GM23338 (cell line): ENCODE measurements at places on chromosomes 5 and 9.

DNA sequence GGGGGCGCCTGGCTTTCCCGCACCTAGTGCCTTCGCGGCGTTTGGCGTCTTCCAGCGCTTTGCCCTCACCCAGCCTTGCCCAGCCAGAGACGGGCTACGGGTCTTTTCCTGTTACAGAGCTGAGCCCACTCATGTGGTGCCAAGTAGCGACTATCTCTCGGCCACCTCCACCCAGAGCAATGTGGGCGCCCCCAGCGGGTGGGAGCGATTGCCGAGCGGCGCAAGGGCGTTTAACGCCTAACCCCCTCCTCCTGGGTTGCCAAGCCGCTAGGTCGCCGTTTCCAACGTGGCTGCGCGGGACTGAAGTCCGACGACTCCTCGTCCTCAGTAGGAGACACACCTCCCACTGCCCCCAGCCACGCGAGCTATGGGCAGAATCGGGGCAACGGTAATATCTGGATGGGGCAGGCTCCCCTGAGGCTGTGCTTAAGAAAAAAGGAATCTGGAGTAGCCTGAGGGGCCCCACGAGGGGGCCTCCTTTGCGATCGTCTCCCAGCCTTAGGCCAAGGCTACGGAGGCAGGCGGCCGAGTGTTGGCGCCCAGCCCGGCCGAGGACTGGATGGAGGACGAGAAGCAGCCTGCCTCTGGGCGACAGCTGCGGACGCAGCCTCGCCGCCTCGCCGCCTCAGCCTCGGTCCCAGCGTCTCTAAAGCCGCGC, 5.8 kb downstream of the TLX3 start:
- no peaks in the 10 kb centered on the region for H3K36me3 ChIP-seq
- peak; percentile 54 for DNase-seq
- H3K27ac ChIP-seq, result no peak overlapping the region
- peaks cover 50% of the 10 kb centered on the region for H3K4me1 ChIP-seq
- H3K27me3 ChIP-seq, result peaks cover 100% of the 10 kb centered on the region

DNA sequence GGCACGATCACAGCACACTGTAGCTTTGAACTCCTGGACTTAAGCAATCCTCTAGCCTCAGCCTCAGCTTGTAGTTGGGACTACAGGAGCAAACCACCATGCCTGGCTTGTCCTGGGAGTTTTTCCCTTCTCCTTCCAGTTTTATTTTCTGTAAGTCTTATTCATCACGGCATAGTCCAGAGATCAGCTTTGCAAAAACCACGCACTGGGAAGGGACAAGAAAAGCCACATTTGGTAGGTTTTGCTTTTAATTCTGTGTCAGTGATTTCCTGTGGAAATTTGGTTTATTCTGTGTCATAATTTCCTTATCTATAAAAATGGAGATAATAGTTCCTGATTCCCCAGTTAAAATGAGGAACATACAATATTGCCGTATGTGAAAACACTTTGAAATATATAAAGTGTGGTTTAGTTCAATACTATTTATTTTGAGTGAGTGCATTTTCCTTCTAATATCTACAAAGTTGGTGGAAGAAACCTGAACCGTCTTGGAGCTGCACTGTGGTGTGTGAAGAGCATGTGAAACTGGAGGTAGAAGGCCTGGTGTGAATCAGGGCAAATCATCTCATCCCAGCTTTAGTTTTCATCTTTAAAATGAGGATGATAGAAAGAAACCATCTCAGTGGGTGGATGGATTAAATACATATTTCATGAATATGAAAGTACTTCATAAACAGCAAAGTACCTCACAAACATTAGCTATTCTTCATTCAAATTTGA, 92.8 kb upstream of the ELL2 start:
- no peak overlapping the region for H3K27ac ChIP-seq
- no peak for DNase-seq

DNA sequence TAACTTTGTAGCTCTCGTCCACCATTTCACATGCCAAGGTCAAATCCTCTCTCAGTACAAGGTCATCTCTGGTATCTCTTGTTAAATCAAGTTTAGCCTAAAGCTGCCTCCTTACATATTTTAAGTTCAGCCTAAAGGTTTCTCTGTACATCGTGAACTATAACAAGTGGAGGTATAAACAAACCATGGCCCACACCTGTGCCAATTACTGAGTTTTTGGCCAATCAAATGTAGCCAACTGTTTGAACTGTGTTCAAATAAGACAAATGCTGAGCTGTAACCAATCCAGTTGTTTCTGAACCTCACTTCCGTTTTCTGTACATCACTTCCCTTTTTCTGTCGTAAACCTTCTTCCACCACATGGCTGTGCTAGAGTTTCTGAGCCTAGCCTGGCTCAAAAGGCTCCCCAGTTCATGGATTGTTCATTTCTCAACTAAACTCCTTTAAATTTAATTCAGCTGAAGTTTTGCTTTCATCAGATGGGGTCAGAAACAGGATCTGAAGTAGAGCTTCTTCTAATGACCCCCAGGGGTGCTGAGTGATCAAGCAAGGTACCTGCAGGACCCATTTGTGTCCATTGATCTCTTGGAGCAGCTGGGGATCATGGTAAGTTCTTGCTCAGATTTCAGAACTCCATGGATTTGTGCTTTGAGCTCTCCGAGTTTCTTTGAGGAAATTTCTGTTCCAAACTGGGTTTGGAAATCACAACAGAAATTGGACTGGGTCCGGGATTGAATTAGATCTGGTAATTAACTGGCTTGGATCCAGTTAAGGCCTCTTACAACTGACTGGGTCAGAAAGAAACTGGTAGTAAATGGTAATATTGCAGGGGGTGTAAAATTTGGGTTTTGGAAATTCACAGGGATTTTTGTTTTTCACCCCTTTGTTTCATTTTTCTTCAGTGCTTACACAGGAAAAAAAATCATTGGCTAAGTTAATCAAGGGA, 11.0 kb upstream of the NANS start:
- H3K36me3 ChIP-seq, result no peaks in the 10 kb centered on the region
- no peaks in the 10 kb centered on the region for H3K27me3 ChIP-seq
- DNase-seq, result no peak
- H3K4me3 ChIP-seq, result no peak overlapping the region
- no peak overlapping the region for H3K27ac ChIP-seq

DNA sequence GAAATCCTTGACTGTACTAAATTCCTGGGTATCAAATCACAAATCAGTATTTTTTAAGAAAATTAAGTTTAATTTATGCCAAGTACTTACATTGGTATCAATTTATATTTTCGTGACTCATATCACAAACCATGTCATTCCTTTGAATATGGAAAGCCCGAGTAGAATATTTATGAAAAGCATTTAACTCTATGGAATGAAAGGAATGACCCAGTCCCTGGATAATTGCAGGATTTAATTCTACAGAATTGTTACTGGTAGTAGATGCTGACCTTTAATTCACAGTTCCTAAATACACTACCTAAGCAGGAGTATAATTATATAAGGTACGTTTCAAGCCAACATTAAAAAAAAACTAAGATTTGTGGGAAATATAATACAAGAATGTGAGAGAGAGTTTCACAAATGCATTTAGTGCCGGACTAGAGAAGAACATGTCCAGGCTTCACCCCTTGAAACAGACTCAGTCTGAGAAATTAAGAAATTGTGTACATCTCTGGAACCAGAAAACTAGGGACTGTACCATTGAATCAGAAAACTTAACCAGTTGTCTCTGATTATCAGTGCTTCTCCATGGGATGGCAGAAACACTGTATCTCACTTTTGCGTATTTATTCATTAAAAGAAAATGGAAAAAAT, 28.5 kb upstream of the PLPPR1 start:
- H3K27me3 ChIP-seq, result no peaks in the 10 kb centered on the region
- no peak for DNase-seq
- H3K4me3 ChIP-seq, result no peak overlapping the region
- H3K36me3 ChIP-seq, result no peaks in the 10 kb centered on the region
- H3K27ac ChIP-seq, result no peak overlapping the region

DNA sequence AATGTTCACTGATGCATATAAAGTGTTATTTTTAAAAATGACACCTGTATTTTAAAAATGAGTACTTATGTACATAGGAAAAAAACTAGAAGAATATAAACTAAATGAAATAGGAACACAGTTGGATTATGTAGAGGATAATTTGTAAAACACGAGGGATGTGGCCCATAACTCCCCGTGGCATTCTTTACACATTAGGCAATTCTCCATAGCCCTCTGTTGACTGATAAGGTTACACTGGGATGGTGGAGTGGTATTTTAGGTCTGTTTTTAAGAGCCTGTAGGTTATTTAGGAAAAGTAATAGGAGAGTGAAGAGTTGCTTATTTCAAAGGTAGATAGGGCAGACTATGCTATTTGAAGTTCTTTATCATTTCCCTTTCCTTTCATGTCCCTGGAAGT, 1.8 kb downstream of the CAVIN4 start:
- no peaks in the 10 kb centered on the region; the same call in 1 of the 2 replicates for H3K36me3 ChIP-seq
- H3K4me3 ChIP-seq, result no peak overlapping the region
- no peak for DNase-seq
- H3K4me1 ChIP-seq, result no peaks in the 10 kb centered on the region
- H3K27me3 ChIP-seq, result no peaks in the 10 kb centered on the region

DNA sequence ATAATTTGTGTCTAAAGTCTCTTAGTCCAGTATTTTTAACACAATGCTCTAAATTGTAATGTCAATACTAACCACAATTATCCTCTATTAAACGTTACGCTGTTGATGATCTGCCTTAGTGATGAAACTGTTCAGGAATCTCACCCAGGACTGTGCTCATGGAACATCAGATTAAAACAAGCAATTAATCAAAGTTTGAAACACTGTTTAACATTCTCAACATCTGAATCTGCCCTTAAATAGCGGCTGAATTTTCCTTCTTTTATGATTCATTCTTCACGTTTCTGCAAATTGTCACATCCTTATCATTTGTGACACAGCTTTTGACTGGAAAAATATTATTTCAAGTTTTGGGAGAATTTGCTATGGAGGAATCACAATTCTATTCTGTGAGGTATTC, 113.8 kb downstream of the MARCHF11 start:
- H3K4me3 ChIP-seq, result no peak overlapping the region
- H3K27me3 ChIP-seq, result no peaks in the 10 kb centered on the region
- DNase-seq, result no peak
- H3K27ac ChIP-seq, result no peak overlapping the region
- no peaks in the 10 kb centered on the region for H3K36me3 ChIP-seq

DNA sequence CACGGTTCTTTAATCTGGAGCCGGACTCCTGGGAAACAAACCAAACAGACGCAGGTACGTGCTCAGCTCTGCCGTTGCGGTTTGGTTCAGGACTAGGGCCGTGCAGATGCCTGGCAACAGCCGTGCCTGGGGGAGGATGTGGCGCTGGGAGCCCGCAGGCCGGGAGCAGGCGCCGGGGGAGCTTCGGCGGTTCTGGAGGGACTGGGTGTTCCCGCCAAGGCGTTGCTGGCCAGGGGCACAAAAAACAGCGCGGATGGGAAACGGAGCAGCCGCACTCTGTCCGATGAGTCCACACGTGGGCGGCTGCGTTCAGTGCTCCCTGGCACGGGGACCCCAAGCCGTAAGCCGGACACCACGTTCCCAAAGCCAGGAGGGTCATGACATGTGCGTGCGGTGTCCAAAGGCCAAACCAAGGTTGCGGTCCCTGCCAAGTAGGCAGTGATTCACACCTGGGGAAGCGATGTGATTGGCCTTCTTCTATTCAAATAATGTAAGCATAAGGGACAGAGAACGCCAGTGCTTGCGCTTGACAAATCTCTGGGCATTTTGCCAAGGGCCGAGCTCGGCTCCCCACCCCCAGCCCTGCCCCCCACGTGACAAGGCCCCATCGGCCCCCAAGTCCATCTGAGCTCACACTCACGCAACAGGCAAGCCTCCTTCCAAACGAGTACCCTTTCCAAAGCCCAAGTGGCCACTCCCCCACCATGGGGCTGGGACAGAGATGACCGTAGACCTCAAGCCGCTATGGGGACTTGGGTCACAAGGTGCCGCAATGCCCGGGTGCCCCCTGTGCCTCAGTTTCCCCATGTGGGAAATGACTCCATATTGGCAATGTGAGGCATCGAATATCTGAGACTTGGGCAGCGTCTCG, 49.7 kb upstream of the NKD2 start:
- H3K36me3 ChIP-seq, result no peaks in the 10 kb centered on the region
- no peak for DNase-seq
- H3K4me1 ChIP-seq, result no peaks in the 10 kb centered on the region; the same call in 1 of the 2 replicates
- H3K4me3 ChIP-seq, result no peak overlapping the region

GRCh38 chr5:38381361-38381760, 123.0 kb downstream of the EGFLAM start:
- H3K27me3 ChIP-seq, result no peaks in the 10 kb centered on the region
- no peak for DNase-seq
- no peaks in the 10 kb centered on the region; the same call in 1 of the 2 replicates for H3K36me3 ChIP-seq
- H3K27ac ChIP-seq, result no peak overlapping the region
- peaks cover 22% of the 10 kb centered on the region for H3K4me1 ChIP-seq
- H3K4me3 ChIP-seq, result no peak overlapping the region

DNA sequence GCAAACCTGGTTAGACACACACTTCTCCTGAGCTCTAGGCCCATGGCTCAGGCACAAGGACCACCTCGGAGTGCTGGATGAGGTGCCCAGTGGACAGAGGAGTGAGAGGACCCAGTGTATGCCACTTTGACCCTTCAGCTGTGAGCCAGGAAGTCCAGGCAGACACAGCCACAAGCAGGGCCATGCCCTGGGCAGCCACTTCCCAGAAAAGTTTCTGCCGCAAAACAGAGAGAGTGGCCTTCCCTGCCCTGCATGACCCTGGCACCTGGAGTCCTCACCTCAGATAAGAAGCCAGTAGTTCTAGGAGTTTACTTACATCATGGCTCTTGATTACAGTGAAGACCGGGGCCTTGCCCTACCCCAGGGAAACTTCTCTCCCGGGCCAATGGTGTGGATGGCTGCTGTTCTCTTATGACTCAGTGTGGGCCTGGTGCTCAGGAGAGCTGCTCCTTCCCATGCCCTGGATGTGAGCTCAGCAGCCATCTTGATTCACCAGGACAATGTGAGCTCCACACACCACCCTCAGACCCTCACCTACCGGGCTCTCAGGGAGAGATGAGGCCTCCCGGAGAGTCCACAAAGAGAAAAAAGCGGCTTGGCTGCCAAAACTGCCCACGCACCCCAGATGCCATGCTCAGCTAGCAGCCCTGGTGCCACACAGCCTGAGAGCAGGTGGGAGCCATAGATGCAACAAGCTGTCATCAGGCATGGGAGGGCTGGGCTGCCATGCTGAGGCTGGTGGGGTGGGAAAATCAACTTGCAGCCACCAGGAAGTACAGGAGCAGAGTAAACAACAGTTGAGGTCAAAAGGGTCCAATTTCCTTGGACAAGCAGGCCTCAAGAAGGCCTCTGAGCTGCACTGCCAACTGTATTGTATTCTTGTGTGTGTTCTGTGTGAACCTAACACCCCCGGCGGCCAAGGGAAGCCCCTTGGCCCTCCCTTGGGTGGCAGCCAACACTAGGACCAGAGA, 11.7 kb upstream of the IRF1 start:
- H3K27me3 ChIP-seq, result no peaks in the 10 kb centered on the region
- H3K4me1 ChIP-seq, result no peaks in the 10 kb centered on the region
- no peaks in the 10 kb centered on the region for H3K36me3 ChIP-seq
- no peak overlapping the region for H3K27ac ChIP-seq

- no peaks in the 10 kb centered on the region for H3K27me3 ChIP-seq
- H3K27ac ChIP-seq, result peak overlapping the region; percentile 94
- H3K4me3 ChIP-seq, result no peak overlapping the region
- no peak for DNase-seq
Measured at GRCh38 chr9:130768891-130769403, 66.1 kb upstream of the ABL1 start.

GRCh38 chr5:68219161-68219816, 3.7 kb downstream of the PIK3R1 start:
- no peak for DNase-seq
- H3K4me3 ChIP-seq, result no peak overlapping the region
- H3K27me3 ChIP-seq, result peaks cover 47% of the 10 kb centered on the region
- H3K36me3 ChIP-seq, result no peaks in the 10 kb centered on the region
- H3K27ac ChIP-seq, result no peak overlapping the region

- DNase-seq, result no peak
- H3K27me3 ChIP-seq, result no peaks in the 10 kb centered on the region
- no peak overlapping the region for H3K4me3 ChIP-seq
- H3K36me3 ChIP-seq, result no peaks in the 10 kb centered on the region
Measured at GRCh38 chr5:128074171-128074570, 9.4 kb upstream of the SLC12A2 start.
